COLO829 (cell line): ENCODE measurements at places on chromosomes 16 and 17.

DNA sequence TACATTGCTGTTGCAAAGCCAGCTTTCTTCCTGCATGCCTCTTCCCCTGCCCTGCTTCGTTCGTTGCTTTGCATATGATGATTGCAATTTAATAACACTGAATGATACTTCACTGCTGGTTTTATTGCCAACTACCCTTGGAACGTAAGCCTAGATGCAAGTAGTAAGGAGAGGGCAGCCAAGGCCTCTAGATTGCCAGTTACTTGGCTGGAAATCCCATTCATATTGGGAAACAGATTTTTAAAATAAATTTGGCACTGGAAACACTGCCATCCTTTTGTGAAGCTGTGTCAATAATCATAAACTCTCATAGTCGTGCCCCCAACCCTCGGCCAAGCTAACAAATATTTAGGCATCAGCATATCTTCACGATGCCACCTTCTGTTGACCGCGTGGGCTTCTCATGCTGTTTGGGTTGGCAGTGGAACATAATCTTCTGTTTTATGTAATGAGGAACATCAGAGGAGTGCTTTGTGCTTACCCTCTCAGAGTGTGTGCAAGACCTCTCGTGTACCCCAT lies 86.5 kb downstream of the MAP2K6 start:
- DNase-seq: no peak

- no peak for DNase-seq
Observed at GRCh38 chr17:40517286-40517662, 15.9 kb upstream of the TNS4 start.

DNA sequence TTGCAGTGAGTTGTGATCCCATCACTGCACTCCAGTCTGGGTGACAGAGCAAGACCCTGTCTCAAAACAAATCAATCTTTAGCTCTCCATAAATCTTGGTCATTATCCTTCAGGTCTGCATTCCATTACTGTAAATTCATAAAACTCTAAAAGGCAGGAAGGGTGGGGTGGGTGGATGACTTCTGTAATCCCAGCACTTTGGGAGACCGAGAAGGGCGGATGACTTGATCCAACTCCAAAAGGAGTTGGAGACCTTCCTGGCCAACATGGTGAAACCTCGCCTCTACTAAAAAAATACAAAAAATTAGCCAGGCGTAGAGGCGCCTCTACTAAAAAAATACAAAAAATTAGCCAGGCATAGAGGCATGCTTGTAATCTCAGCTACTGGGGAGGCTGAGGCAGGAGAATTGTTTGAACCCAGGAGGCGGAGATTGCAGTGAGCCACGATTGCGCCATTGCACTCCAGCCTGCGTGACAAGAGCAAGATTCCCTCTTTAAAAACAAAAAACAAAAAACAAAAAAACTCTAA lies 2.2 kb upstream of the UBE2Z start:
- no peak for DNase-seq

DNA sequence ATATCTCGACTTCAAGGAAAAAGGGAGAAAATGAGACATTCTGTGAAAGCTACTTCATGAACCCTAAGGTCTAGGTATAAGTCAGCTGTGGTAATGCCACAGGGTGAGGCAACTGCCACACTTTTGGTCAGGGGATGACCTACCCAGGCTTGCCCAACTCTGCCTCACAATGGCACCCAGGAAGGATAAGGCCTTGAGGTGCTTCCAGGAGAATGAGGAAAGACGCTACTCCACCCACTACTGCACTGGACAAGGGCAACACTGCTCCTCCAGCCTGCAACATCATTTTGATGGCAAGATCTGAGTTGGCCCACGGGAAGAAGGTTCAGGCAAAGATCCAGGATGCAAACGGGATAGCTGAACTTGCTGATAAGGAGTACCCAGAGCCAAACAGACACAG lies 22.0 kb upstream of the GFOD2 start:
- DNase-seq: no peak

GRCh38 chr16:66604376-66605176 lies at the start of gene CMTM3:
Gene CMTM3 (plus strand): TSS chr16:66604704. CDS start chr16:66604806, 102 bp downstream.
- peak; percentile 18 for DNase-seq

DNA sequence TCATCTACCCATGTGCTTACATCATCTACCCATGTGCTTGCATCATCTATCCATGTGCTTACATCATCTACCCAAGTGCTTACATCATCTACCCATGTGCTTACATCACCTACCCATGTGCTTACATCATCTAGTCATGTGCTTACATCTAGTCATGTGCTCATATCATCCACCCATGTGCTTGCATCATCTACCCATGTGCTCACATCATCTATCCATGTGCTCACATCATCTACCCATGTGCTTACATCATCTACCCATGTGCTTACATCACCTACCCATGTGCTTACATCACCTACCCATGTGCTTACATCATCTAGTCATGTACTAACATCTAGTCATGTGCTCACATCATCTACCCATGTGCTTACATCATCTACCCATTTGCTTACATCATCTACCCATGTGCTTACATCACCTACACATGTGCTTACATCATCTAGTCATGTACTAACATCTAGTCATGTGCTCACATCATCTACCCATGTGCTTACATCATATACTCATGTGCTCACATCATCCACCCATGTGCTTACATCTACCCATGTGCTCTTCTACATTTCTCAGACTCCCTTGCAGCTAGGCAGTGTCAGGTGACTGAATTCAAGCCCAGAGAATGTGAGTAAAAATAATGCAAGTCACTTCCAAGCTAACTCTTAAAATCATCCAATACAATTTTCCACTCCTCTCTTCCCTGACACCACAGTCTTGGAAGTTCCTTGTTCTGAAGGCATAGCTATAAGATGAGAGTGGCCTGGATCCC lies 196.8 kb downstream of the CBLN1 start:
- DNase-seq: no peak

GRCh38 chr16:25679511-25679910 lies 12.2 kb upstream of the HS3ST4 start:
- no peak for DNase-seq

DNA sequence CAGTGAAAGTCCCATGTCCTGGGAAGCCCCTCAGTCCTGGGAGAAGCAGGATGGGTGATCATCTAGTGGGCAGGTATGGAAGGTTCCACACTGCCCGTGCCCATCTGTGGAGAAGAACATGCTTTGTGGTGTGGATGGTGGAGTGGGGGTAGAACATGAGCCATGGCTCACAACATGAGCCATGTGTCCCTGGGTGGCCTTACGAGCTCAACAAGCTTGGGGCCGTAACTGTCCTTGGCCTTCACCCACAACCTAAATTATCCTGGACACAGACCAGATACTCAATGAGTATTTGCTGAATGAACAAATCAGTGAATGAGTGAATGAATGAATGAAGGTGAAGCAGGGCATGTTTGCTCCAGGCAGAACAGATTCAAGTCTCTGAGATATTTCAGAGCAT lies 13.5 kb downstream of the SOX8 start:
- DNase-seq: no peak

GRCh38 chr17:35560703-35561102 lies at the start of gene SLFN14:
Gene SLFN14 (minus strand): TSS chr17:35560819. CDS start chr17:35558062, 2,757 bp downstream.
- no peak for DNase-seq
